ENCODE measurements at places on chromosomes 6 and 20.

DNA sequence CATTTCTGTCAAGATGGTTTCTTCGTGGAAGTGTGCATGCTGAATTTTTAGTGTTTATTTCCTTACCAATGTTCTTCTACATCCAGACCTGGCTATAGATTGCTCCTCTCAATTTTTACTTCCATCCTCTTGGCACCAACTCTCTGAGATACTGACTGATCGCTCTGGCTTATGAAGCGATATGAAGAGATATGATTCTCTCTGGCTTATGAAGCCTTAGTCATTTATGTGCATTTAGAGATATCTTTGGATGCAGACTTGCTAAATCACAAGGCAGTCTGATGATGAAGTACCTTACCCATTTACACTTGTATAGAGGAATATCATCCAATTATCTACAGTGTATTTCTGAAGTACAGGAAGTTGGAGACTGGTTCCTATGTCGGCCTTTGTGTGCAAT is 295.4 kb upstream of the STXBP5 start:
- no peak for DNase-seq

DNA sequence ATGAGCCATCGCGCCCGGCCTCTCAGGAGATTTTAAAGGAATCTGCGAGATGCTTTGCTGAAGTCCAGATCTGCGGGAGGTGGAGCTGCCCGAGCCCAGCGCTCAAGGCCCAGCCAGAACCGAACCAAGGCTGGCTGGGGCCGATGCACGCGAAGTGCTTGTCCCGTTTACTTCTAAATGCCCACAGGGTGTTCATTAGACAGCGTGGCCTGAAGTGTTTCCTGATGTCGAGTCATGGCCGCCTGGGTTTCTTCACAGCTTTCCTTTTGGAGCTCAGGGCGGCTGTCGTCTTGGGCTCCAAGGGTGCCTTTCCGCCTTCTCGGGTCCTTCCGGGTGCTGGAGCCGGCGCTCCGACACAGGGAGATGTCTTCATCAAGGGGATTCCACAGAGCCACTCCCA is 25.1 kb upstream of the CCR6 start:
- DNase-seq, result no peak

GRCh38 chr6:47934023-47934422 is 152.2 kb downstream of the OPN5 start:
- DNase-seq, result no peak

- no peak for DNase-seq
Measured at GRCh38 chr6:130018744-130019325, 454 bp downstream of the L3MBTL3 start.

- no peak for DNase-seq
Measured at GRCh38 chr6:157713451-157714152, 109.4 kb upstream of the SNX9 start.

DNA sequence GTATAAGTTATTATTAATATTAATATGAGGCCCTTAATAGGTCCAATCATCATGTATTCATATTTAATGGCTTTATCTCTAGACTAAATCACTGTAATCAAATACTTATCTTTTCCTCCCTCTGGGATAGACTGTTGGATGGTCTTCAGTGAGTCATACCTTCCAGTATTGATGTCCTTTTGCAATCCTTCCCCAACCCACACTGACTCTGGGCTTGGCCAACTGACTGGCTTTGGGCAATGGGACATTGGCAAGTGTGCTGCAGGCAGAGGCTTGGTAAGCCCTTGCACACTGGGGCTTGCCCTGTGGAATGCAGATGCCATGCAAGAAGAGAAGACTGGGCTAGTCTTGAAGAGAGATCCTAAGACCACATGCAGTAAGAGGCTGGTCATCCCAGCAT is 136.6 kb downstream of the CCDC170 start:
- DNase-seq, result no peak

- no peak for DNase-seq
Measured at GRCh38 chr6:4225161-4225872, 89.9 kb upstream of the ECI2 start.

- no peak for DNase-seq
Measured at GRCh38 chr20:11012975-11013374, 339.2 kb upstream of the JAG1 start.

DNA sequence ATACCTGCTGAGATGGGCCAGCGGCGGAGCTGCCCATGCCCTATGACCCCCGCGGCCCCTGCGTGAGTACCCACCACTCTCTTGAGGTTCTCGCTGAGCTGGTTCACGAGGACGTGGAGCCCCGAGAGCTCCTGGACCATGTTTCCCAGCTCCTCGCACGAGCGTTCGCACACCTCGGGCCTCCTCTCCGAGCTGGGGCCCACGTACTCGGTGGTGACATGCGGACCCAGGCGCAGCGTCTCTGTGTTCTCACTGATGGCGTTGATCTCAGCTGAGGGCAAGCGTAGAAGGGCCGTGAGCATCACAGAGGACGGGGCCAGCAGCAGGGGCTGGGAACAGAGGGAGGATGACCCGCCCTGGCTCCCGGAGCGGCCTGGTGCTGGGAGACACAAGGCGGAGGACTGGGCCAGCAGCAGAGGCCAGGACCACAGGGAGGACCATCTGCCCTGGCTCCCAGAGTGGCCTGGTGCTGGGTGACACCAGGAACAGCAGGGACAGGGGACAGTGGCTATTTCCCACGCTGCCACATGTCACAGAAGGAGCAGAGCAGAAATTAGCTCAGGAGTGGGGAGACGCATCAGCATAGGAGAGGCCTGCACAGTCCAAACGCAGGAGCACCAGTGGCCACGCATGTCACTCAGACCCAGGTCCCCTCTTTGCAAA is 11.8 kb downstream of the THBS2 start:
- DNase-seq, result no peak

All from NCI-H1436 treated with DMSO at 0.1 percent for 48 hours (cell line).